AG10803 (cell line): ENCODE measurements at places on chromosomes 6 and 20.

- DNase-seq = no peak
Measured at GRCh38 chr20:24530131-24530680, 60.8 kb downstream of the SYNDIG1 start.

DNA sequence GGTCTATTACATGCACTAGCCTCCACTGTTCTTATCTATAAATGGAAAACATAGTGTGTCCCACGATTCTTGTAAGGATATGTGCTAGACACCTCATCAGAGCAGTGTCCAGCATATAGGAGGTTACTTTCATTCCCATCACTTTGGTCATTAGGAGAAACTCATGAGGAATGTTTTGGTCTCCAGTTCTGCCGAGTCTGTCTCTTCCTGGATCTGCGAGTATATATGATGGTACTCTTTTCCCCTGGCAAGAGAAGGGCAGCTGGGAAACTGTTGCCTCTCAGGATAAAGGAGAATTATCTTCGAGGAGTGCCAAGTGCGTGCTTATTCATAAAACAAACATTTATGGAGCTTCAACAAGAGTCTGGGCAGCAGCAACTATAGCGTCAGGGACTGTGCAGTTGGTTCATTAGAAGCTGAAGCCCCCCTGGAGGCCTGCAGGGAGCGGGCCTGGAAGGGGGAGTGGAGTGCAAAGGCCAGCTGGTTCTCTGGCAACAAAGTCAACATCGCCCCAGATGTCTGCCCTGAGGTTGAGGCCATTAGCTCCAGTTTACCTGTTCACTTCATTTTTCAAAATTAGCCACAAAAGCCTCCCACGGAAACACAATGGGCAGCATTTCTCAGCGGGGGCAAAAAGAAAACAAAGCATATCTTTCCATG is 811.9 kb downstream of the MAFB start:
- DNase-seq = no peak

GRCh38 chr6:31815025-31815838 is at the start of the genes HSPA1A and HSPA1L:
Gene HSPA1A, plus strand, starts transcription at chr6:31815543. Its CDS starts 214 bp downstream, at chr6:31815757.
Gene HSPA1L, minus strand, starts transcription at chr6:31815283. Its CDS starts 3,311 bp downstream, at chr6:31811972.
- DNase-seq = peak; percentile 96

DNA sequence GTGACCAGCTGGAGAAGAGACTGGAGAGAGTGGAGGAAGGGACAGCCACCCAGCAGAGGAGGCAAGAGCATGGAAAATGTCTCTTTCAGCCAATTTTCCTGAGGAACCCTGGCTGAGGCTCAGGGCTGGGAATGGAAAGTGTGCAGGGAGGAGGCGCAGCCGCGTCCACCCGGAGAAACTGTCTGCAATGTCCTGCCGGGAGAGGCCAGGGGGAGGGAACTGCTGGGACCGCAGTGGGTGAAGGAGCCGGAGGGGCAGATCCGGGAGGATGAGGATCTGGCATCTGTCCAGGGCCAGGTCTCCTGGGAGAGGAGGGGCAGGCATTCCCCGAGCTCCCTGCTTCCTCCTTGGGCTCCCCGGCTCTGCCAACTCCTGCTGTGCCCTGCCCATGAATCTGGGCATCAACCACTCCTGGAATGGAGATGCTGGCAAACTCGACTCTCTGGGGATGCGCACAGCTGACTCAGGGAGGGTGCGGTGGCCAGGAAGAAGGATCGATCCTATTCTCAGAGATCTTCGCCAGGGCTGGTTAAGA is 17.4 kb upstream of the HM13 start:
- DNase-seq = peak; percentile 68

GRCh38 chr6:31882344-31882743 is 3.5 kb upstream of the SLC44A4 start:
- peak; percentile 14 for DNase-seq

DNA sequence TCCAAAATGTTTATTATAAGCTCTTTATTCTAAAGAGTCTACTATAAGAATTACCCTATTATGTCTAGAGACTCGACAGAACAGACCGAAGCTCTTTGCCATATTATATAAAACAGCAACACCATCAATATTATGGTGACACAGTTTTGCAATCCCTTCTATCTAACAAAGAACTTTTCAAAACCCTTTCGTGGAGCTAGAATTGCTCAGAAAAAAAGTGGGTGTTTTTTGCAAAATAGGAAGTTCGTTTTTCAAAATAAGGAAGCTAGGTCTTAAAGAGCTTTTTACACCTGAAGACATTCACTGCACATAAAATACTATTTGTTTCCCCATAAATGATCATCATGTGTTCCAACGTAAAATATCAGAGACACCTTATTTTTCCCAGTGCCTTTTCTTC is 240.0 kb downstream of the FOXC1 start:
- no peak for DNase-seq

GRCh38 chr6:140041056-140041455 is 666.6 kb upstream of the CITED2 start:
- peak; percentile 51 for DNase-seq

GRCh38 chr6:41208439-41209106 is 7.6 kb upstream of the TREML2 start:
- no peak for DNase-seq

- no peak for DNase-seq
Measured at GRCh38 chr20:6079016-6079415, 25.2 kb upstream of the LRRN4 start.

DNA sequence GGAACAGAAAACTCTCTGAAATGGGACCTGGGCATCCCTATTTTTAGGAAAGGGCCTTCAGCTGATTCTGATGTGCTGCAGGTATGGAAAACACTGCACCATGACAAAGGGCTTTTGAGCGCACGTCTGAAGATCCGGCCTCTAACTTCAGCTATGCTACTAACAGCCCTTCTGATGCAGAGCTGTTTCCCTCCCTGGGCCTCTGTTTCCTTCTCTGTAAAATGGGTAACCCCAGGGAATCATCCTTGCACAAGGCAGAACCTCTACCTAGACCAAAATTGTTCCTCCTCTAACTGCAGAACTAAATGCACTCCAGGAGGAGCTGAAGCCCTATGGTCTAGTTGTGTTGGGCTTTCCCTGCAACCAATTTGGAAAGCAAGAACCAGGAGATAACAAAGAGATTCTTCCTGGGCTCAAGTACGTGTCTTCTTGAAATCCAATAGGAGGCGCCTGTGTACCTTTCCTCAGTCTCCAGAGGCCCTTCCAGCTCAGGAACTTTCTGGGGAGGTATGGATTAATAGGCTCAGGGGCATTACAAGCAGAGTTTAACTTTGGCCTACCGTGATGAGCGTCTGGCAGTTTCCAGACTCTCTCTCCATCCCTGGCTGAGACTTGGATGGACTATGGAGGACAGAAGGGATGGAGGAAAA is 5.9 kb downstream of the GPX5 start:
- no peak for DNase-seq
